ENCODE measurements at places on chromosomes 3 and 15.

- DNase-seq = no peak
These were observed 76.0 kb downstream of the PTPRG start for GRCh38 chr3:61637088-61638051.

DNA sequence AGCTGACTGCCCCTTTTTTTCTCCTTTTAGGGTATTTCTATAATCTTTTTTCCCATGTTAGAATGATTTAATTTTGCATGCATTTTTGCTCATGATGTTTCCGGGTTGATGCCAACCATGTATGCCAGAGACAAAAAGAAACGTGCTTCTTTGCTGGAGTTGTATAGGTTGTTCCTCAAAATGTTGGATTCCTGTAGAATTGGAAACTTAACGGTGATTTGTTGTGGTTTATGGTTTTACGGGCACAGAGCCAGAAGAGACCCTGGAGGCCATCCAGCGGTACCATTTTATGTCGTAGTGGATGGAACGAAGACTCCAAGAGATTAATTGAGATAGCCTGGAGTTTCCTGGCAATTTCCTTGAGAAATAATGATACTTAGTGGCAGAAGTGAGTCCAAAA is 481.5 kb upstream of the RGMA start:
- DNase-seq = no peak

DNA sequence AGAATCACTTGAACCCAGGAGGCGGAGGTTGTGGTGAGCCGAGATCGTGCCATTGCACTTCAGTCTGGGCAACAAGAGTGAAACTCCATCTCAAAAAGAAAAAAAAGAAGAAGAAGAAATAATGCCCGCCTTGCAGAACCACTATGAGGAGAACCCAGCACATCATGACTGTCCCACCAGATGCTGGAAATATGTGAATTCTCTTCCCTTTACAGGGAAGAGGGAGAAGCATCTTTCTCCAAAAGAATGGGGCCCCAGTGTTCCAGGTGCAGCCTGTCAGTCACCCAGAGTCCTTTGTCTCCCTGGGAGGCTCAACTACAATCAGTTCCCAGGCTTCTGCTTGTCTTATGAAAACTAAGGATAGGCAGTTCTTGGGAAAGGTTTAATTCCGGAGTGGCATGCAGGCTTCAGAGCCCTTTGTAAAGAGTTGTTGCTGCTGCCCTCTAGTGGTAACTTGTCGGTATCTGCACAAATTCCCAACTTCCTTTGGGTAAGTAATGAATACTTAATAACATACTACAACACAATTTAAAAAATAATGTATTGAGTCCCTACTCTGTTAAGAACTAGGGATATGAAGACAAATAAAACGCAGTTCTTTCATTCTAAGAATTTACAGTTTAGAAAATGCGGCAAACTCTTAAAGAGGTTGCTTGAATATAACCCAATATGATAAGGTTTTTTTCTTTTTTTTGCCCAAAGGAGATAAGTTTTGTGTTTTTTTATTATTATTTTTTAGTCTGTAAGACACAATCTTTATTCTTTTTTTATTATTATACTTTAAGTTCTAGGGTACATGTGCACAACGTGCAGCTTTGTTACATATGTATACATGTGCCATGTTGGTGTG is 18.6 kb upstream of the TICRR start:
- DNase-seq = peak; percentile 52

DNA sequence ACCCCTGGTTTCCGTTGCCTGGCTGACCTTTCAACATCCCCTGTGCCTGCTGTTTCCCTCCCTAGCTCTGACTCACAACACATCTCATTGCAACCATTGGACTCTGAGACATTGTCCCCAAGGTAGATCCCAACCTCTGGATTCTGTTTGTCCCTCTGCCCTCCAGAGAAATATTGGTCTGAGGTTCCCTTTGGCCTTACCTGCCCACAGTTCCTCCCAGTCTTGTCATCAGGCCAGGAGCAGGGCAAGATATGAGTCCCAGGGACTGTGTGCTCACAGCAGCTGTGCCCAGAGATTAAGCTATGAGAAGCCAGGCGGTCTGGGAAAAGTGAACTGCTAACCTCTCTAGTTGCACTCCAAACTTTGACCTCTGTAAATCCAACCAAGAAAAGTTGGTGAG is 168.2 kb upstream of the NR2F2 start:
- no peak for DNase-seq

DNA sequence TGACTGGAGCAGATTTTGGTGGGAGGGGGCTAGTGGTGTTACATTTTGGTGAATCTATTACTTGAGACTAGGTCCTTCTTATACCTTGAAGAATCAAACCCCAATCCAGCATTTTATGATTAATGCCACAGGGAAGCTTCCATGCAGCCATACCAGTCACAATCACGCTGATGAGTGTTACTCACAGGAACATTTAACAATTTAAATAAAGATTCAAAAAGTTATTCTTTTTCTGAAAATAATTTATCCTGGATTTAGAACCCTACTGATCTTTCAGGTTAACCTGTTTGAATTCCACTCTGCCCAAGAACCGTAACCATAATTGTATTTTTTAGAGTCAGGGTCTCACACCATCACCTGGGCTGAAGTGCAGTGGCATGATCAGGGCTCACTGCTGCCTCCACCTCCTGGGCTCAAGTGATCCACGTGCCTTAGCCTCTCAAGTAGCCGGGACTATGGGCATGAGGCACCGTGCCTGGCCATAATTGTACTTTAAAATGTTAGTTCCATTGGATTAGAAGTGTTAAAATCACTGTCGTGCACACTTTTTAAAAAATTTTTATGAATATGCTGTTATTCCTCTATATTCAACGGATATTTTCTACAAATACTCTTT is 929 bp upstream of the MTMR10 start:
- DNase-seq = no peak

Measured in CD4-positive, alpha-beta T cell treated with Interleukin-15 for 4 hours (primary cell).